ENCODE measurements at places on chromosomes 3 and 15.

DNA sequence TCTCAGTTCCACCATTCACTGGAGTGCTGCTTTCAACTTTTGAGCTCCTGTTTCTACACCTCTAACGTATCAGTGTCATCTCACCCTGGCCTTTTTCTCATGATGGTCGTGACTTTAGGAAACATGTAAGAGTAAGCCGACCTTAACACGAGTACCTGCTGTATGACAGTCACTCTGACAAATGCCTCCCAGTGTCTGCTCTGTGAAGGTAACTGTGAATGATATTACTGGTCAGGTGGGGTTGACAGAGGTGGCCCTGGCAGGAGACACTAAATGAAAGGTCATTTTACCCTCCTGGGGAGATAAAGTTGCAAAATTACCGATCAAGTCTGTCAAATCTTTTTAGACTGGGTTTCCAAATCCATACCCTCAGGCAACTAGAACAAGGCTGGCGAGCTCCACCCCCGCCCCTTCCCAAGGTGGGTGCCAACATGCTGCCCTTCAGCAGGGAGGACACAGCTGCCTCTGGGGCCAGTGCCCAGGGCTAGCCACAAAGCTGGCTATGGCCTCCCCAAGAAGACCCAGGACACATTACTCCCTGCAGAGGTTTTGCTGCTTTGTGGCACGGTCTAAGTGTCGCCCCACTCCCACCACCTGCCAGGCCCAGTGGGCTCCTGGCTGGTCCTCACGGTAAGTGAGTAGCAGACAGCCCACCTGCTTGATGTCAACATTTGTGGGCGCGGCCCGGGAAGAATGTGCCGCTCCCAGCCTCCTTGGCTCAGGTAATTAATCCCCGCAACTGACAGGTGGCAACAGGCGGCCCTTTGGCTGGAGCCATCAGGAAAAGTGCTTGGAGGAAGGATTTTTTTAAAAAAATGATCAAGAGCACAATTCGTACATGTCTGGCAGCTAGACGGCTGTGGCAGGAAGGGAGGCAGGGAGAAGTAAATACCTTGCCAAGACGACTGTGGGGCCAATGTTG lies 211.8 kb downstream of the TP63 start:
- no peak for DNase-seq

- DNase-seq = no peak
Observed at GRCh38 chr15:78059110-78059839, 18.2 kb downstream of the TBC1D2B start.

DNA sequence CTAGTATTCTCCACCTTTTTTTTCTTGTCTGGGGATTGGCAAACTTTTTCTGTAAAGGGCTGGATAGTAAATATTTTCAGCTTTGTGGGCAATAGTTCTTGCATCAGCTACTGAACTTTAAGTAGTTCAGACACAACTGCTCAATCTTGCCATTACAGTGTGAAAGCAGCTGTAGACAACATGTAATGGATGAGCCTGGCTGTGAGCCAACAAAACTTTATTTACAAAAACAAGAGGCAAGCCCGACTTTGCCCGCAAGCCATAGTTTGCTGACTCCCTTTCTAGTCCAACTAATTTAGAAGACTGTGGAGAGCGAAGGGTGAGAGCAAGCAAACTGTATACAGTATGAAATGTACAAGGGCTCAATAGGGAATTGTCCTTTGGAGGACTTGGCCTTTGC lies 6.2 kb downstream of the FRMD4B start:
- no peak for DNase-seq

- no peak for DNase-seq
Observed at GRCh38 chr3:76998555-76998954, 41.3 kb upstream of the ROBO2 start.

GRCh38 chr3:185824051-185825005 lies 514 bp downstream of the IGF2BP2 start:
- no peak for DNase-seq

GRCh38 chr3:66606868-66607267 lies 106.0 kb upstream of the LRIG1 start:
- DNase-seq = no peak

GRCh38 chr3:49745986-49746385 lies 22.2 kb upstream of the GMPPB start:
- no peak for DNase-seq

GRCh38 chr3:39144095-39144747 lies 9.2 kb downstream of the CSRNP1 start:
- no peak for DNase-seq

- DNase-seq = no peak
Observed at GRCh38 chr15:70094690-70095311, 2.9 kb downstream of the TLE3 start.

DNA sequence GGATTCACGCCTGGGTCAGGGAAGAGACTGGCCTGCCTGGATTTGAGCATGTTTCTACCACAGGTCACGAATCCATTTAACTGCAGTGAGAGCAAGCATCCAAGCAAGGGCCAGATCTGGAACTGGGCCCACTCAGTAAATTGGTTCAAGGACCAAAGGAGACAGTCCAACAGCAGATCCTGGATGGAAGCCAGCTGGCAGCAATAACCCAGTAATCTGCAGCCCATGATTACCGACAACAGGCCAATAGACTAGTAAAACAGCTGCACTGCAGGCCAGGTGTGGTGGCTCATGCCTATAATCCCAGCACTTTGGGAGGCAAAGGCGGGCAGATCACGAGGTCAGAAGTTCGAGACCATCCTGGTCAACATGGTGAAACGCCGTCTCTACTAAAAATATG lies 11.8 kb downstream of the SAMD7 start:
- no peak for DNase-seq
